ENCODE measurements at places on chromosomes 4 and X.
A peak's percentile ranks its signal among the peaks of the same experiment; 100 is the strongest.

- DNase-seq, result no peak
Observed at GRCh38 chr4:178963446-178964045, 1521.3 kb upstream of the AGA start.

DNA sequence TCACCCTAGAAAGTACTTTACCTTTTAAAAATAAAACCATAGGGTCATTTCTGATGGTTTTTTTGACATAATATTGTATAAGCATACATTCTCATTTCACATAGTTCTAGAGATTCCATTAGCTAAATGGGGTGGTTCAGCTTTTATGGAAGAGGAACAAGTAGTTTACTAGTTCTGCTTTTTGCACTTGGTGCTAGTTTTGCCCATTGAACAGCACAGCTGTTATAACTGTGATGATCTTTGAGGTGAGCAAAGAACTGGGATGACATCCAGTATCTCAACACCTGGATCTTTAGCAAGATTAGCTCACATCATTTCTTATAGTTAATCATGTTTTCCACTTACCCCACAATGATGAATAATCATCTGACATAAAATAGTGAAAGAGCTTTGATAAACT is 40.9 kb downstream of the MOB1B start:
- no peak for DNase-seq

DNA sequence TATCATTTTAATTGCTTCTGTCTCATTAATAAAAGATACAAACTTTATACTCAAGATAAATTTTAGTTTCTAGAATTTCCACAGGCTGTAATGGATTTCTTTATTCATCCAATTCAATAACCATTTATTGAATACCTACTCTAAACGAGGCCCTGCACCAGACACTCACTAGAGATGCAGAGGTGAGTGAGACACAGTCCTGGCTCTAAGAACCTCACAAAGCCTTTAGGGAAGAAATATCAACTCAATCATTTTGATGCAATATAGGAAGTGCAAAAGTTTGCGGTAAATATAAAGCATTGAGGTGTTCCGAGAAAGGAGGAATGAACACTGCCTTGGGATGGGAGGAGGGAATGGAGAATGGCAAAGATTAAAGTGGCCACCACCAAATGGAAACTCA is 81.6 kb upstream of the SH3RF1 start:
- no peak for DNase-seq

- no peak for DNase-seq
Observed at GRCh38 chr4:165588534-165589315, 209.9 kb downstream of the CPE start.

GRCh38 chr4:108107101-108107500 is 61.6 kb downstream of the LEF1 start:
- DNase-seq, result no peak

DNA sequence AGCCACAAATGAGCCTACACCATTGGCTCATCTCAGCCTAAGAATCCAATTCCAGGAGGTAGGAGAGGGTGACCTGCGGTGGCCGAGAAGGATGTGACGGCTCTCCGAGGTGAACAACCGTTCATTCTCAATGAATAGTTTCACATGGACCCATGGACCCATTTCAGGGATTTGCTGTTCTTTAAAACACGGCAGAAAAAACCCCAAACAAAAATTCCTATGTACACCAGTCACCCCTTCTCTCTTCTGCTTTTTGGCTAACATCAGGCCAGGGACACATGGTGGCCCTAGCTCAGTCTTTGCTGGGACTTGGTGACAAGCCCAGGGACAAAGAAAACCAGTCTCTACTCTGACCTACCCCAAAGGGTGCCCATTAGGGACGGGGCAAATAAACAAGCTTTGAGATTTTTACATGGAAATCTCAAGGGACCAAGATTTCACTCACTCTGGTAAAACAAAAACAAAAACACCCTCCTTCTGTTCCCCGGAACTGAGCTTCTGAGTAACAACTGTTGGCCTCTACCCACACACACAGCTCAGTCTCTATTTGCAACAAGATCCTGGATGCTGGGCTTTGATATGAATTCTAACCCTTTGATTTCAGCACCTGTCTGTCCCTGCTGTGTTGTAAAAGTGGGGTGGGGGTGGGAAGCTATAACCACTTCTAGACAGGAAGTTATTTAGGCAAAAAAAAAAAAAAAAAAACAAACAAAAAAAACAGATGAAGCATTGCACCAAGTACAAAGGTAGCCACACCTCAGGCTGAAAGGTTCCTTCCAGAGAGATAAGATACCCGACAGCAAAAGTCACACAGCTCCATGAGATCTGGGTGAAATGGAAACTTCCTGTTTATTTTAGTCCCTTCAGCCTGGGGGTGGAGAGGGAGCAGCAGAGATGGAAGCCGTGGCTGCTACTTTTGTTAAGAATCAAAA is 49.0 kb downstream of the DDX3X start:
- DNase-seq, result peak; percentile 34

DNA sequence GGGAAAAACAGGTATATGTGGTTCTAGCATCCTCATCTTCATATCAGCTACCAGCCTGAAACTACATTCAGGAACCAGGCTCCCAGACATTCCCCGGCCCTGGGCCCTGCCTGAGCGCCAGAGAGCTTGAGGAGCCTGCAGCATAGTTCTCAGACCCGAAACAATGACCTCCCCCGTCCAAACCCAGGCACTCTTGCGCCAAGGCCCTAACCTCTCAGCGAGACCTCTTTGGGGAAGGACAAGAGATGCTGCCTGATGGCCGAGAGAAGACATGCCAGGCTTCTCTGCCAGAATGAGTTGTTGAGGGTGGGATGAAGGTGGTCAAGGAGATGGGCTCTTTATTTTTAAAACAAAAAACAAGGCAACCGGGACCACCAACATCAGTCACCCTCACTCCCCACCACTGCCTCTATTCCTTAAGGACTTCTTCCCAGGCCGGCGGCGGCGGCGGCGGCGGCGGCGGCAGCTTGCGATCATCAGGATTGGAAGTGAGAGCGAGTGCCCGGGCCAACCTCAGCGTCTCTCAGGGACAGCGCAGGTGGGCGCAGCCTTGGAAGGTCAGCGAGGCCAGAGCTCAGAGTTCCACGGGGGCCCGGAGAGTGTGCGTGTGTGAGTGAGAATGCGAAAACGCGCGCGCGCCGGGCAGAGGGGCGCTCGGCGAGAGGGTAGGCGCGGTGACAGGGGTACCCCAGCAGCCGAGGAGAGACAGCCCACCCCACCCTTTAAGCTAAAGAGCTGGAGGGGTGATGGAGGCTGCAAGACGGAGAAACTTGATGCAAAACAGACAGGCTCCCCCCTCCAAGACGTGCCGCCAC is 601 bp downstream of the INPP4B start:
- DNase-seq, result no peak

DNA sequence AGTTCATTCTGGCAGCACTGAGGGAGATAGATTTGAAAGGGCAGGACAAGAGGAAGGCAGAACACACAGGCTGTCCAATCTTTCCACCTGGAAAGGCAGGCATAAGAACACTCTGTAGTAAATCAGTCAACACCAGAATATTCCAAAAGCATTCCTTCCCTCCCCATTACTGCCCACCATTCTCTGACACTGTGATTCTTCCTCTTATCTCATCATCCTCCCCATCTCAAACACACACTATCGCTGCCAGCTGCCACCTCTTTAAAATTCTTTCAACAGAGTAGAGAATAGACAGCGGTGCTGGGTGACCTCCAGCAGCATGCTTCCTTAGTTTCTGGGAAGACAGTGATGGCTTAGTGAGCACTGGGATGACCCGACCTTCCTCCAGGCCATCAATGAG is 53.7 kb upstream of the MYOZ2 start:
- no peak for DNase-seq

DNA sequence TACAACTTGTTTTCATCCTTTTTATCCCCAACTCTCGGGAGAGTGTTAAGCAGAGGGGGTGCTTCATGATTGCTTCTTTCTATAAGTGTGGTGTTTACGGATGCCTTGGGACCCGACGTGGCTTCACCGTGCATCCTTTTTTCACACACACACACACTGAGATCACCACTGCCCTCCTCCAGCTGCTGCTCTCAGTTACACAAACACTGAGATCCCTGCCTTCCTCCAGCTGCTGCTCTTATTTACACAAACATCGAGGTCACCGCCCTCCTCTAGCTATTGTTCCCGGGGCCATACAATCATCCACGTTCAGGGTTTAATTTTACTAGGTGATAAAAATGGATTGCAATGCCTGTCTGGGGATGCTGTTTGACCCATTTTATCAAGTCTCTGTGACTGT is 155.4 kb upstream of the FAM9B start:
- no peak for DNase-seq

DNA sequence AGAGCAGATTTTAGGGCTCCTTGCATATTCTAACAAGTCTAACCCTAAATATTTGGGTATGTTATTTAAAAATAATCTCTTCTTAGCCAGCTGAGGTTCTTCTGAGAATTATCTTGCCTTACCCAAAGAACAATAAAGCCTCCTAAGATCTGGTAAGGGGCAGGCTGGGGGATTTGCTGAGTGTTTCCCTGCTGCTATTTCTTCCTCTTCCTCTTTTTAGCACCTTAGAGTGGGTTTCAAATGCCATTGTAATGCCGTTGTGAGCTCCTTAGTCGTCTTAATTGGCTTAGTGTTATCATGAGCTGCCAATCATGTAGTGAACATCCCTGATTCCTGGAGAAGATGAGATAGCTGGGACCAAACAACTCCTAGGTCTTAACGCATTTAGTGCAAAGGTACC is 15.4 kb downstream of the STOX2 start:
- no peak for DNase-seq

GRCh38 chrX:40827331-40827730 is 92.0 kb upstream of the MED14 start:
- no peak for DNase-seq

DNA sequence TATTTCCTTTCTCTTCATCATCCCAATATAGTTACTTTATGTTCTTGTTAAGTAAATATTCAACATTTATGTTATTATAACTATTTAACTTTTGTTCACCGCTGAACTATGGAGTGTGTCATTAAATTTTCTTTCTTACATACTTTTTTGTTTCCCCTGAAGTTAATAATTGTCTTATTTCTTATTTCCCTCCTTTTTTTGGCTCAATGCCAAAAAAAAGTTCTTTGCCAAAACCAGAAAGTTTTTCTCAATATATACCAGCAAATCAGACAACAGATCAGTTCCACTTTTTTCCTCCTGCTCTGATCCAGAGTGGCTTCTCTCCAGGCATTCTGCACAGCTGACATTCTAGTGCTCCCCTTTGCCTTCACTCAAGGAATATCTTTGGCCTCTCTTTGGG is 187.0 kb upstream of the PPARGC1A start:
- DNase-seq, result no peak

All from stromal cell of bone marrow (primary cell).